NCI-H2029 (cell line): ENCODE measurements at places on chromosomes 2 and 18.

- DNase-seq: no peak
These were observed 105.3 kb downstream of the ZBTB7C start for GRCh38 chr18:48303883-48304282.

- peak; percentile 11 for DNase-seq
These were observed 3.2 kb downstream of the PIGN start for GRCh38 chr18:62183578-62184195.

- DNase-seq: no peak
These were observed 19.3 kb downstream of the HNMT start for GRCh38 chr2:137983581-137983980.

GRCh38 chr2:239790313-239790712 lies 234.8 kb downstream of the NDUFA10 start:
- no peak for DNase-seq

DNA sequence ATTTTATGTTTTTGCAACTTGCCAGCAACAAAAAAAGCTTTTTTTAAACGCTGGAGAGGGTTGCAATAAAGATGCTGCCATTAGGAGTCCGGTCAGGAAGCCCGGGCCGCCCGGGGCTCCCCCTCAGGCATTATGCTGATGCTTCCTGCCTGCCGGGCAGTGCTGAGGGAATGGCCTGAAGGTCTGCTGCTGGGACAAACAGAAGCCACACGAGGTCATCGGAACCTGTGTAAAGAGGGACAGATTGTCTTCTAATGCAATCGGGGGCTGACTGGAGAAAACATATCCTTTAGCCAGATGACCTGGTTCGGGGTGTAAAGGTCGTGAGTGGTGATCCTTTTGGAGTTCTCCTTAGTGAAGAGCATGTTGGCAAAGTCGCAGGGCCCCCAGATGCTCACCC lies 2.3 kb downstream of the IMPA2 start:
- DNase-seq: no peak

DNA sequence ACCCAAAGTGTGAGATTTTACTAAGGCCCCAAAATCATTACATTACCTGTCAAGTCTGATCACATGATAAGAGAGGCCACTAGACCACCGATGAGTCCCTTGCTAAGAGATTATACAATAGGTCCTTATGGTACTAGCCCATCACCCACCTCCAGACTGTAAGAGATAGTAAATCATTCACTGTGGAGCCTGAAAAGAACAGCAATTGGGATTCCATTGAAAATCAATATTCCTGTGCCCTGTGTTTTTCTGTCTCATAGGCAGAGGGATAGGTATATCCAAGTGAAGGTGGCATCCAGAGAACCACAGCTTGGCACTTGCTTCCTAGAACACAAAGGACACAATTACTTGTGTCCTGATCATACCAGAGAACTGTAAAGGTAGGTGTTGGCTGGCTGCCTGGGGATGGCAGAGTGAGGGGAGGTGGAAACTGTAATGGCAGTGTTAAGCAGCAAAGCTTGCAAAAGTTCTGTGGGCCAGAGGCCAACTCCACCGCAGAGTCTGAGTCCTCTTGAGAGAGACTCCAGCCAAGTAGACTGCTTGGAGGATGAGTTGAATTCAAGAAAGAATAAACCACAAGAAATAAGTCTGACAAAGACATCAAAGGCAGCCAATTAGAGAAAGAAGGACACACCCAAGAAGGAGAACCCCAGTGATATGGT lies 102.0 kb upstream of the PIEZO2 start:
- DNase-seq: no peak

- no peak for DNase-seq
These were observed 435.4 kb downstream of the BCL11A start for GRCh38 chr2:60118061-60118460.

- DNase-seq: no peak
These were observed 10.6 kb downstream of the MYO1B start for GRCh38 chr2:191255756-191256312.

- DNase-seq: no peak
These were observed 87.1 kb upstream of the CYP1B1 start for GRCh38 chr2:38163006-38163405.

GRCh38 chr2:694906-695510 lies 17.8 kb upstream of the TMEM18 start:
- peak; percentile 34 for DNase-seq

DNA sequence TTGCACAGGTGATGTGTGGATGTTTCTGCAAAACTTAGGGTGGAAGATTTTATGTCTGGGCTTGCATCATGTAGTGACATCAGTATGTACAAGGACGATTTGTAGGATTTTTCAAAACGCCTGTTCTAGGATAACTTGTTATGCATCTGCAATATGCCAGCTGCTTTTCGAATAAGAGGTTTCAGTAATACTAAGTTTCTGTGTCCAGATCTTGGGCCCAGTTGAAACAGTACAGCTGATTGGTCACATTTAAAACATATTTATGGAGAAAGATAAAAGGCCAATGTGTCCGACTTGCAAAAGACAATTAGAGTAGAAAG lies 1.2 kb downstream of the PTPN4 start:
- no peak for DNase-seq

DNA sequence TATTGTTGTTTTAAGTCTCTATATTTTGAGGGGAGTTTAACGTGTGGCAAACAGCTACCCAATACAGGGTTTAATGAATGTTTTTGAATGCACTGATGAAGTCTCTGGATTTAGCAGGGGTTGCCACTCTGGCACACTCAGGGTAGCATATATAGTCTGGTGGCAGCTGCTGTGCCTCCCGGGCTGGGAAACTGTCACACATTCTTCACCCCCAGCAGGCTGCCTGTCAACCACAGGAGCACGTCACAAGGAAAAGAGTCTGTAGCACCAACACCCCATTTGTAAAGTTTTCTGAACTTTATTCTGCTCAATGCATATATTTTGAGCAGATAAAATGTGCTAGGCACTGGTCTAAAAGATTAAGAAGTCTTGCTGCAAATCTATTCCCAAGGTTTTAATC lies 39.3 kb downstream of the NGEF start:
- DNase-seq: no peak

DNA sequence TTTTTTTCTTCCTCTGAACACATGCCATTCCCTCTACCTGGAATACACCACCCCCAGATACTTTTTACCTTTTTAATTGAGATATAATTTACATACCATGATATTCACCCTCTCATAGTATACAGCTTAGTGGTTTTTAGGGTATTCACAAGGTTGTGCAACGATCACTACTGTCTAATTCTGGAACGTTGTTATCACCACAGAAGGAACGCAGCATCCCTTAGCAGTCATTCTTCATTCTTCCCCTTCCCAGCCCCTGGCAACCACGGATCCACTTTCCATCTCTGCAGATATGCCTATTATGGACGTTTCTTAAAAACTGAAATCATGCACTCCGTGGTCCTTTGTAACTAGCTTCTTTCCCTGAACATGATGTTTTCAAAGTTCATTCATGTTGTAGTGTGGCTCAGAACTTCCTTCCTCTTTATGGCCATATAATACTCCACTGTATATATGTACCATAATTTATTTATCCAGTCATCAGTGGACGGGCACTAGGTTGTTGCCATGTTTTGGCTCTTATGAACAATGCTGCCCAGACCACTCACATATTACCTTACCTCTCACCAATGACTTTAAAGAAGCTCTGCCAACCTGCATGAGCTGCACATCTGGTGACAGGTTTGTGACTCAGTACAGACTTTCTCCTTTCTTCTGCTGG lies 168.9 kb downstream of the CTIF start:
- no peak for DNase-seq

GRCh38 chr2:56770490-56770889 lies 586.7 kb downstream of the CCDC85A start:
- no peak for DNase-seq

DNA sequence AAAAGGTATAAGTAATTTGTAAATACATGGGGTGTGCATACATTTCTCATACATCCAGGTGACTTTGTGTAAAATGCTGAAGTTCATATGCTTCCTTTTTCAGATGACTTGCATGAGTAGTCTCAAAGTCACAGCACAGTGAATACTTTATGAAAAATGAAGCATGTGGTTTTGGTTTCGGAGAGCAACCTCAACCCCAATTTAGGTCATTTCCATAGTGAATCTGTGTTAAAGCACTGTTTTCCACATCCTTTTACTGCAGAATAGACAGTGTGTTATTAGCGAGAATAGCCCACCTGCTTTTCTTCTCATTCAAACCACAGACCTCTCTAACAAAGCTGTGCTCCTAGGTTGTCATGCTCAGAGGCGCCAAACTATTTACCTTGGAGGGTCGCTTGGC lies 204.4 kb upstream of the RASGRP3 start:
- DNase-seq: no peak

- DNase-seq: no peak
These were observed 33.2 kb upstream of the FOSL2 start for GRCh38 chr2:28359222-28360057.

- DNase-seq: no peak
These were observed 559 bp downstream of the MYL12A start for GRCh38 chr18:3248062-3248657.

DNA sequence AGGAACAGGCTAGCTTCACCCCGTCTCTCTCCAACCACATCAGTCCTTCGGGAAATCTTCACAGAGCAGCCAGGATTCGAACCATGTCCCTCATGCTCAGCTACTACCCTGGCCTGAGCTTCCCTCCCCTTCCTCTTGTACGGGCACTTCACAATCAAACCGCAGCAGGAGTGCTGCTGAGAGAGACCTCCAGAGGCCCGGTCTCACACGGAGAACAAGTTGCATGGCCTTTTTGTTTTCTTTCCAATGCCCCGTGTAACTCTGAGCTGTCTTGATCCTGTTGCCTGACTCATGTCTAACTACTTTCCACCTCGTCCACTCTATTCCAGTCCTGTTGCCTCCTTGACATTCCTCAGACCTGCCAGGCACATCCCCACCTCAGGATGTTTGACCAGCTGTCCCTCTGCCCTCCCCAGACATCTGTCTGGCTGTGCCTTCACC lies 25.4 kb downstream of the FBLN7 start:
- no peak for DNase-seq

GRCh38 chr18:35189510-35189909 lies 51.3 kb upstream of the ZNF397 start:
- DNase-seq: no peak

GRCh38 chr2:42114091-42114490 lies 55.1 kb upstream of the EML4 start:
- DNase-seq: no peak

DNA sequence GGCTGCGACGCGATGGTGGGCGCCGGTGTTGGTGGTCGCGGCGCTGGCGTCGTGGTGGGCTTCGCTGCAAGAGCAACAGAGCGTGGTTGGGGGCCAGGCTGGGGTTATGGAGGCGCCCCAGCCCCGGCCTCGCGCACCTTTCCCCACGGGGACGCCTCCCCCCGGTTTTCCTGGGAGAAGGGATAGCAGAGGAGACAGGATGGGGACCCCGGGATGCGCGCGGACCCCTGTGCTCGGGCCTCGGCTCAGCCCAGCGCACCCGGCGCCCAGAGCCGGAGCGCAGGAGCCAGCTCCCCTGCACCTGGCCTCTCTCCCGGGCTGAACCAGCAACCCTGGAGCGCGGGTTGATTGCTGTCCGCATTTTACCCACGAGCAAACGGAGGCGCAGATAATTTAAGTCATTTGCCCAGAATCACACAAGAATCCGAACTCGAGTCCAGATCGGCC lies 1.0 kb downstream of the CD8A start:
- no peak for DNase-seq

DNA sequence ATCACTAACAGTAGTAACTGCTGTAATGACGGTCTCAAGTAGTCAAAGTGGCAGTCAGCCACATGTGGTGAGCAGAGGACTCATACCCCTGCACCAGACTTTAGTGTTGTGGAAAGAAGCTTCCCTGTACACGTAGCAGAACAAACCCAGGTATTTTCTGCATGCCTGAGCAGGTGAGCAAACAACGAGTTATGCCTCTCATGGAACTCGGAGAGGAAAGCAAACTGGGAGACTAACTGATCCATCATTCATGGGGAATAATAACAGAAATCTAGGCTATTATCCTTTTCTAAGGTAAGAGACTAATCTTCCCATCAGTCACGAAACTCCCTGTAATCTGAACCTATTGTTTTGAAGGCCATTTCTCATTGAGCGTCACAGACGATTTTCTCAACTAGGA lies 1495.2 kb upstream of the NXPH2 start:
- no peak for DNase-seq

DNA sequence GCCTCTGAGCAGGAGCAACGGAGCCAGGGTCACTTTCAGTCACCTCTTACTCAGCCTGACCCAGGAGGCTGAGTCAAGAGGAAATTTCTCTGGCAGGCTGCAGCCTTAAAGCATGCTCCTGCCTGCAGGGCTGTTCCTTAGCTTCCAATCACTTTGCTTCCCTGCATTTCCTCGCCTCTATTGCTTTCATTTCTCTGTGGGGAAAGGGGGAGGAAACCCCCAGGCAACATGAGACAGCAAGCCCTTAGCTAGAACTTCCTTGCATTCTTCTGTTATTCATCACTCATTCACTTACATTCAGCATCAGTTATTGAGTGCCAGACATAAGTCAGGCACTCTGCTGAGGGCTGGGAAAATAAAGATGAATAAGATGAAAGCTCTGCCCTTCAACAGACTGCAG lies 13.0 kb downstream of the XDH start:
- DNase-seq: no peak
